ENCODE measurements at places on chromosomes 2 and 18.
A peak's percentile ranks its signal among the peaks of the same experiment; 100 is the strongest.

- DNase-seq: no peak
Observed at GRCh38 chr2:52269696-52270485, 1238.0 kb upstream of the NRXN1 start.

GRCh38 chr2:208791257-208791656 lies 384.7 kb downstream of the PTH2R start:
- no peak for DNase-seq

- DNase-seq: no peak
Observed at GRCh38 chr2:22882011-22882410, 503.0 kb upstream of the KLHL29 start.

DNA sequence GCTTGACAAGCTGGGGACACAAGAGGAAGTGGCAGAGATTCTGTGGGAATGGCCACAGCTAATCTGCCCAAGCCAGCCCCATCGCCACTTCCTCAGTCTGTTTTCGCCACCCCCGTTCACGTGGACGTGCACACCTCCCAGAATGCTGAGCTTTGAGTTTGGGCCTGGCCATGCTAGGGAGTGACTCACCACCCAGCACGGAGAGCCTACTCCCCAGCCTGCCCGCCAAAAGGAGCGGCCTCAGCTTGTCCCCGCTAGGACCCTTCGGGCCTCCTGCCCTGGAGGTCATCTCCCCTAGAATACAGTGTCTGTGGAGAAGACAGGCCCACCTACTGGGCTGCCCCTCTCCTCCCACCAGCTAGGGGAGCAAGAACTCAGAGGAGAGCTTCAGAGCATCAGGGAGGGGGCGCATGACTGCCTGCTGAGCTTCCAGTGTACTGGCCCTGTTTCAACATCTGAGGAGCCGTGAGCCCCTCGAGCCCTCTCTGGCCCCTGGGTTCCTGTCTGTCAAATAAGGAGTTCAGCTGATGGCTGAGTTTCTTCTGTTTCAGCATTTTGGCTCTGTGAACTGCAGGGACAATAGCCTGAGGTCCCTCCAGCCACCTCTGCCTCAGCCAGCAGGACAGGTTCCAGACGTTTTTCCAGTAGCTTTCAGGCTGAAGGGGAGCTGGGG lies 5.1 kb downstream of the SLC35F6 start:
- DNase-seq: peak; percentile 12

Measured in LoVo (cell line).